ENCODE measurements at places on chromosomes 5 and 9. TPM values are rescaled to one million over a fixed set of nuclear protein-coding genes. Genes with fewer than 3 reads are reported as not detected.

Gene CCNI2
- total RNA-seq = 5.8 TPM

Gene PCDHGC5
- 2.8 TPM for total RNA-seq

DNA sequence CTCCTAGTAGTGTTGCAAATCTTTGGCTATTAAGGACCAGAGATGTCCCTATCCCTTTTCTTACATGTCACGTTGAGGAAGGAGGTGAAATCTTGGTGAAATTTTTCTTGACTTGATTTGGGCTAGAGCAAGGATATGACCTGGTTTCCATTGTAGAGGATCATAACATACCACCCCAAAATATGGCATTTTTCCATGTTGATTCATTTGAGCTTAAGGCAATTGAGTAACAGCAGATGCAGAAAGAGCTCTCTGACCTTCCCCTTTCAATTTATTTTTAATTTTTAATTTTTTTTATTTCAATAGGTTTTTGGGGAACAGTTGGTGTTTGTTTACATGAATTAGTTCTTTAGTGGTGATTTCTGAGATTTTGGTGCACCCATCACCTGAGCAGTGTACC lies 61.2 kb upstream of the MAP1B start:
- DNase-seq = no peak

DNA sequence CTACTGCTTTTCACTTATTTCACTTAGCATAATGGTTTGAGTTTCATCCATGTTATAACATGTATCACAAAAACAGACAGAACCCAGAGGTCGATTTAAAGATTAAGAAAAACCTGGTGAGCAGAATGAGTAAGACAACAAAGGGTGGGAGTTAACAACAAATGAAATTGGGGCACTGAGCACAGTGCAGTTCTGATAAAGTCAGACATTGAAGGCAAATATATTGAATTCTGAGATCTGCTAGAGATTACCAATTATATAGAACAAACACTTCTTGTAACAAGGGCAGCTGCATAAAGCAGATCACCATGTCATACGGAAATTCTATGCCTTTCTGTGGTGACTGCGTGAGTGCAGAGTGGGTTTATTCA lies 517.3 kb upstream of the RORB start:
- DNase-seq = no peak

DNA sequence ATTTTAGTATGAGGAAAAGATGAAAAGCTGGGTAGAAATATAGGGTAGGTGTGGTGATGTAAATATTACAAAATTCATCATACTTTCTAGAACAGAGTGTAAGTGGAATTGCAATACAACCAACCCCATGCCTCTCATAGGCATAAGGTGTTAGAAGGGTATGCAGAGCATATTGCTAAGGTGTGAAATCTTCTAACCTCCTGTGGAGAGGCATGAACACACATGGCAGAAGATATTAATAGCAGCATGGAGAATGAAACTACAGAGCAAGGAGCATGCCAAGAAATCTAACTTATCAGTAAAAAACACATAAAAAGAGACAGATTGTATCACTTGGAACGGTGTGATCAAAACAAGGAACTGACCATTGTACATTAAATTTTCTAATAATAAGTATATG lies 441.5 kb downstream of the CDH18 start:
- DNase-seq = no peak

DNA sequence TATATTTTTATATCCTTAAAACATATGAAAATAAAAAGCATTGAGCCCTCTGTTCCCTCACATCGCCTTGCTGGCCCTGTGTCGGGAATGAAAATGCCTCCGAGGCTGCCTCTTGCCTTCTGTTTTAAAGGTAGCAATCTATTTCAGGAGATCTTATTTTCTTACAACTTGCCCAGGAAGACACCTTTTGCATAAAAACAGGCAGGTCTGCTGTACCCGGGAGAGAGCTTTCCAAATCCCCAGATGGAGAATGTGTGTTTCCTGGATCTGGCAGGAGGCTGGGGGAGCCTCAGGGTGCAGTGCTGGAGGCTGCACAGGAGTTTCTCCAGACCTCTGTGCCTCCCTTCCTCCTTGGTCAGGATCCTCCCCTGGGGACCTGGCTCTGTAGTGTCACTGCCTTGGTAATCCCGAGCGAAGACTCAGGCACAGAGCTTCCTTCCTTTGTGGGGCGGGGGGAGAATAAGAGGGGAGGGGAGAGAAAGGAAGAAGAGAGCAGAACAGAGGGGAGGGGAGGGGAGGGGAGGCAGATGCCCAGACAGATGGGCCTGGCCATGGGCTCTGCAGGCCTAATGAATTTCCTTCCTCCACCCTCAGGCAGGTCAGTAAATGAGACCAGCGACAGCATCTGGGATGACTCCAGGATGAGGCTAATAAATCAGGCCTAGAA lies 104.0 kb upstream of the BOD1 start:
- DNase-seq = no peak

Data from ureter (tissue), 1 donor.